GM03348 (cell line): ENCODE measurements at places on chromosomes 5 and 9.

GRCh38 chr9:114088571-114089170, 10.4 kb downstream of the KIF12 start:
- DNase-seq, result no peak

DNA sequence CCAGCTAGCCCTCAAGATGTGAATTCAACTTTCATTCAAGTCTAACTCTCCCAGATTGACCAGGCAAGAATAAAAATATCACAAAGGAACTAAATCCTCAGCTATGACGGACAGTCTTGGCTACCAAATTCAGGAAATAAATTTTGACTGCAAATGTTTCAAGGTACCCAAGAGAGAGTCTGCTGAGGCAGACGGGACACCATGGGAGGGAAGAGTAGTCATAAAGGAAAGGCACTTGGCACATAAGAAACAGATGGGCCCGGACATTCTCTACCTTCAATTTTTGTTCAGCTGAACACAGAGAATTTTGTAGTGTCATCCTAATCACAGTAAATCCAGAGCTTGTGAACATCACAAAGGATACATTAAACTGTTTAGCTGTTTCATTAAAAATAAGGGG, 390.0 kb downstream of the DTWD2 start:
- DNase-seq, result no peak

GRCh38 chr5:76999451-76999850, 30.8 kb upstream of the AGGF1 start:
- DNase-seq, result peak; percentile 33

GRCh38 chr5:981456-981855, 27.1 kb upstream of the NKD2 start:
- no peak for DNase-seq

DNA sequence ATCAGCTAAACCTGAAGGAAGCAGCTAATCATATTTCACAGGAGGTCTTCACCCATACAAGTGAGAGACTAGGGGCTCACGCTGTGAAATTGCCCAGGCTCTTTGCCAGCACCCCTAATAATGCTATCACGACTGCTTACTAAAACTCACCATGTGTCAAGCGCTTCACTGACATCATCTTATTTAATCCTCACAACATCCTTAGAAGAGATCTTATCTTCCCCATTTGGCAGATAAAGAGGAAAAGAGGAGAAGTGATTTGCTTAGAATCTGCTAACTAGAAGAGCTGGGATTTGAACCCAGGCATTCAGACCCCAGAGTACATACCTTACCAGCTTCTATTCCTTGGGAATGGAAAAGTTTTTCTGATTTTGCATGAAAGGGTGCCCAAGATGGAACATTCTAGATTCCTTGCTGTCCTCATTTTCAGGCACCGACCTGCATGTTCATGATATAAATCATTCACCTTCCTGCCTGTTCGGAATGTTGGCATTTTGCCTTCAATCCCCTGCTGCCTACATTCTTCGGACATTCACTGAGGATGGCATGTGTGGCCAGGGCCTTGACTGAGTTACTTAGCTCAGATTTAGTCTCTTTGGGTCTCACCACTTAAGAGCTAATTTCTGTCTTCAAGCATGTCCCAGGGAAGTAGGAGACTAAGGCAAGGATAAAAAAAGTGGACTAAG, 88.1 kb downstream of the SH3TC2 start:
- no peak for DNase-seq

GRCh38 chr5:39713250-39713916, 288.6 kb upstream of the DAB2 start:
- DNase-seq, result peak; percentile 12

DNA sequence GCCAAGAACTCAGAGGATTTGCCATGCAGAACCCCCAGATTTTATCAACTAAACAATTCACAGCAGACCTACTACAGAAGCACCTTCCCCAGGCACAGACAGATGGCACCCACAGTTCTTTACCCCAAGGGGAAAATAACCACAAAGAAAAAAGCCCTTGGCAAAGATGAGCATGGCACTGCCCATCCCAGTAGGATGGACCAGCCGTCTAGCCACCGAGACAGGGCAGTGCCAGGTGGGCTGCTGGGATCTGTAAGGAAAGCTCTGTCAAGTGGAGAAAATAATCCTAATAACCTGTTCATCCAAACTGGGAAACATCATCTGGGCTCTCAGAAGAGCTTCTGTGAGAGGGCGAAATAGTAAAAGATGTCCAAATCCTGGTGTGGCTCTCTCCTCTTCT, 130.0 kb downstream of the COL23A1 start:
- DNase-seq, result no peak

DNA sequence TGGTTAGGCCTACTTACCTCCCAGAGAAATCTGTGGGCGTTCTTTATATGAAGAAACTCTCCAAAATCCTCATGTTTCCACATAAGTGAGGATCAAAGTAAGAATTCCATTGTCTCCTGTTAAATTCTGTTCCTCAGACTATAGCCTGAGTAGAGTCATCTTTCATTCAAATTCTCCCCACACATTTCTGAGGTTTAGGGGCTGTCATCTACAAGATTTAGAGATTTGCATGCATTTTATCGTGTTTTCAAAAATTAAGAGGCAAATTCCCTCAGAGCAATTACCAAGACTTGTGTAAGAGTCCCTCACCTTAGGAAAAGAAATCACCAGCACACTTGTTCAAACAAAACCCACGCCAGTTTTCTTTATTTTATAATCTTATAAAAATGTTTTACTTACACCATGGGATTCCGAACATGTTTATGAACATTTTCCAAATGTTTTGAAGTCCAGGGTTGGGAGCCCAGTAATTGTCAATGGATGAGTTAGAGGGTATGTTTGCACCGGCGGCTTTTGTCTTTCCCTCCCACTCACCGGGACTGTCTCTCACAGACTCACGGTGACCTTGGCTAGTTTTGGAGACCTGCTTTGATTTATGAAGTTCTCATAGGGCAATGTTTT, 367.6 kb downstream of the ENC1 start:
- DNase-seq, result peak; percentile 33

DNA sequence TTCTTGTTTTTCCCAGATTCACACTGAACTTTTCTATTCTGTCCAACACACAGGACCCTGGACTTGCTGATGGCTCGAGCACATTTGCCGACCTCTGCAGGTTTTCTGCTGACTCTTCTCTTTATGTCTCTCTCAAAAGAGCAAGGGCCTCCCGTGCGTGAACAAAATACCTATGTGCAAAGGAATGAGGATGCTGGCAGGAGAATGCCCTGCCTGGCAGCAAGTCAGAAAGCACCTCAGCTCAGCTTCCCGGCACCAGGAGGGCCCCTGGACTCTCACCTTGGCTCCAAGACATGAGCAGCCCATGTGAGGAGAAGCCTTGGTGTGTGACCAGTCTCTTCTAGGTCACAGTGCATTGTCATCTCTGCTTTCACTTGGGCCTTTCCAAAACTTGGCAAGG, 36.1 kb downstream of the PAPPA start:
- no peak for DNase-seq

DNA sequence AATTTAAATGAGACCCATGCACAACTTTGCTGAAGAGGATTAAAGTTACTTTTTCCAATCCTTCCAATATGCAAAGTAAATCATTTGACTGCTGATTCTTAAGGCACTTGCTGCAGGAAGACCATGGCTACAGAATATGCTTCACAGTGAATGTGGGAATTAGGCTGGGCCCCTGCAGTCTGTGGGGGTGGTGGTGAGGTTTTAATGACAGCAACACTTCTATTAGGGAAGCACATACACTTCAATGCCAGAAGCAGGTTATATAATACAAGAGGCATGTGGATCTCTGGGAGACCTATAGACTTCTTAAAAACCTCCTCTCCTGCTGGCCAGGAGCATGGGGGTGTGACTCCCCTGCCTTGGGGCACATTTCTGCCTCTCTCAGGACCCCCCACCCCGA, 124.5 kb upstream of the KLF9 start:
- DNase-seq, result no peak

GRCh38 chr5:149280802-149281201, 9.1 kb downstream of the AFAP1L1 start:
- no peak for DNase-seq

DNA sequence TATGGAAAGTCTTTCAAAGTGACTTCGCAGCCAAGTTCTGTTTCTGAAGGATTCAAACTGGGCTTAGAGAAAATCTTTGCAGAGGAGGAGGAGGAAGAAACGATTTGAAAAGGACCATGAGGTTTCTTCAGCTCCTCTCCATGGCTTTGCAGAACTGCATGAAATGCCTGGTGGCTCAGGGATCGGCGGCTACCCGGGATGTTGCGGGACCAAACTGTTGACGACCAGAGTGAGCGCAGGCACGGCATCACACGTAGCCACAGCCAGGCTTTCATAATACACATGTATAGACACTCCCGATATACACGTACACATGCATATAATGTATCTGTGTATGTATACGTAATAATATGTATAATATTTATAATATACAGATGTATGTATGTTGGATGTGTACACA, 180.0 kb downstream of the PAX5 start:
- no peak for DNase-seq

DNA sequence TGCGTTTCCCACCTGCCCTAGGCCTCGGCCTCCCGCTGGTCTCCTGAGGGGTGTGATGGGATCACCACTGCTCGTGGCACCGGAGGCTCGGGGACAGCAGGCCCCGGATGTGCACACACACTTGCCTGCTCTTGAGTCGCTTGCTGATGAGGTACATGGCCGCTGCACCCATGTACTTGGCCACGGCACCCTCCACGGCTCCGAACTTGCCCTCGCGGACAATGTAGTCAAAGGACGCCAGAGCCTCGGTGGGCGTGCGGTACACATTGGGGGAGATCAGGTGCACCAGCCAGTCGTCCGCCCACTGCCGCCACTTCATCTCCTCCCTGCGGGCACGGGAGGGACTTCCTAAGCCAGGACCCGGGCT, 4.7 kb downstream of the PTGES2 start:
- DNase-seq, result no peak

- no peak for DNase-seq
Observed at GRCh38 chr5:65014769-65015168, 246.0 kb downstream of the CWC27 start.

DNA sequence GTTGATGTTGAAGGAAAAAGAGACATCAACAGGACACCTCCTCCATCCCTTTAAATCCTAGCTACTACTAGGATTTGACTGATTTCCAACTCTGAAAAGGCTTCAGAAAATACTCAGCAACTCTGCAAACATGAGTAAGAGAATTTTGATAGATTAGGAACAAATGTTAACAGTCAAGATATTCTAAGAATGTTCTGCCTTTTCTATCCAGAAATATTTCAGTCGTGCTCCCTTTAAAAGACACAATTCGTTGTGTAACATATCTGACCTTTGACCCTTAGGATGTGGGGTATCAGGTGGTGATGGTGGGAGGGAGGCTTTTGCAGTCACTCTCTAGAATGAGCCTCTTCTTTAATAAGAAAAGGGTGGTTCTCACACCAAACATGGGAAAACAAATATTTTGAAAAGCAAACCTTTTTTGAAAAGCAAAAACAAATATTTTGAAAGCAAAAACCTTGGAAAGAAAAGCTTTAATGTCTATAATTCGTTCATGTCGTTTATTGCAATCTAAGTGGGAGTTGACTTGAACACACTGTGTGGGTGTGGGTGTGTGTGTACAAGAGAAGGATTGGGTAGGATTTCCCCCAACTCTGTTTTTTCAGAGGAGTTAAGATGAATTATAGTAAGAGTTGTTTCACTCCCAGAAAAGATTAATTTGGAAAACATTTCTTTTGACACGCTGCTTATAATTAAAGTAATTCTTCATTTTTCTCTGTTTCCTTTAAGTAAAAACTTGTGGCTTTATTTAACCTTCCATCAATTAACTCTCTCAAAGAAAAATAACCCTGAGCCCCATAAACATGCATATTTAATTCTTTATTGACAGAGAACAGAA, 152.8 kb downstream of the TMEM167A start:
- no peak for DNase-seq

DNA sequence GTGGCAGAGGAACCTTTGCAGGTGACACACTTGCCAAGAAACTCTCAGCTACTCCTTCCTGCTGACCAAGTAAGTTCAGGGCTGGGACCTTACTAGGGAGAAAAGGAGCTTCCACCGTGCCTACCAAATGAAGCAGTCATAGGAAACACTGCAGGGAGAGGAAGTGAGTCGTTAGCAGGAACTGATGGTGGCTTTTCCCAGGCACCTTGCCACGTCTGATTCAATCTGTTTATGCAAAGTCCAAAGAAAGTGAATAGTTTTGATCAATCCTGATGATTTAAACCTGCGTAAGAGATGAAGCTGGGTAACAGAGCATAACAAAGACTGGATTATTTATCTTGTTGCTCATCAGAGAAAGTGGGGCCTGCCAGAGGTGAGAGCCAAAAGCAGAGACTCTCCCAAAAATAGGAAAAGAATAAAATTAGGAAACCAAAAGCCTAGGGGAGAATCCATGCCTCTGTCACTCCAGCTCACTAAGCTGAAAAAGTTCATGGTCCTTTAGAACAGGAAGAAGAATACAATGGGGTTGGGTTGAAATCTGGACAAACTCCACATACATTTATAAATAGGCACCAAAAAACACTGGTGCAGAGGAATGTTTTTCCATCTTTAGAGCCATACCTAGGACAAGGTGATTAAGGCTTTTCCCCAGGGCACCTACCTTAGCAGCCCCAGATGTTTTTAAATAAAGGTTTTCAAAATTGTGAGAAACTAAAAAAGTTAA, 9.3 kb upstream of the PFDN1 start:
- peak; percentile 61 for DNase-seq

DNA sequence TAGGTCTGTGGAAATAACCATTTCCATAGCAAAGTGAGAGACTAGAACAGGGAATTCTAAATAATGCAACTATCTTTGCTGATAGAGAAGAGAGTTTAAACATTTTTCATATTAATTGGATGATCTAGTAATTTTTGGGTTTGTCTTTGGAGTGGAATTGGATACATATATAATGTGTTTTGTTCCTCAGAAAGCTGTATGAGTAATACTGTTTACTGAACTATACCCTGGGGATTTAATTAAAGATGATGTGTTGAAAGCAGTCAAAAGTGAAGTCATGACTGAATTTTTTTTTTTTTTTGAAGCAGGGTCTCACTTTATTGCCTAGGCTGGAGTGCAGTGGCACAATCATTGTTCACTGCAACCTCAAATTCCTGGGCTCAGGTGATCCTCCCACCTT, 17.9 kb downstream of the FER start:
- no peak for DNase-seq

DNA sequence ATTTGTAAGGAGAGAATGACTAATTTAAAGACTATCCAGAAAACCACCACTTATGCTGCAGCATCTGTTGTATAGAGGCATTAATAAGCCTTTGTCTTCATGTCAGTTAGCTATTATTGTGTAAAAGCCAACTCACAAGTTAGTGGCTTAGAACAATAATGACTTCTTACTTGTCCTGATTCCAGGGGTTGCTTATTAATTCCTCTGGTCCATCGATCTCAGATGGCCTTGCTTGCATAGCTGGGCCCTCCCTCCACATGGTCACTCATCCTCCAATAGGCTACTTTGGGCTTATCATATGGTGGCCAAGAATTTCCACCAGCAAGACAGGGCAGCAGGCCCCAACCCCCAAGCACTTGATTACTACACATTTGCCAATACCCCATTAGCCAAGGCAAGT, 44.5 kb upstream of the STK32A start:
- no peak for DNase-seq

DNA sequence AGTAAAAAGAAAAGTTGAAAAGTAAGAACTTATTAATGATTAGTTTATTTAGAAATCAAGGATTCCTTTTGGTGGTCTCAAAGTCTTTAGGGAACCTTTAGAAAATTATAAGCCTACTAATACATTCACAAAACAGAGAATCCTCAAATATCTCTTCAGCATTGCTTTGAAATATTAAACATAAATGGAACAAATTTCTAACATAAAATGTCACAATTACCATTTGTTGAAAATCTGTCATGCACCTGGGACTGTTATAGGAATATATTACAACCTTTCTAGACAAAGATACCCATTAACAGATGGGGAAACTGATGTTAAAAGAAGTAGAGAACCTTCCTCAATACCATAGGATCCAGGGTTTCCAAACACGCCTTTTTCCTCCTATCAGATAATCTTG, 83.2 kb downstream of the LHFPL2 start:
- no peak for DNase-seq
